ENCODE measurements at places on chromosomes 7 and 10.

GRCh38 chr7:149496642-149497391, 792 bp downstream of the ZNF746 start:
- DNase-seq, result peak; percentile 42

- no peak for DNase-seq
These were observed 135.4 kb downstream of the CXCL12 start for GRCh38 chr10:44249490-44249889.

DNA sequence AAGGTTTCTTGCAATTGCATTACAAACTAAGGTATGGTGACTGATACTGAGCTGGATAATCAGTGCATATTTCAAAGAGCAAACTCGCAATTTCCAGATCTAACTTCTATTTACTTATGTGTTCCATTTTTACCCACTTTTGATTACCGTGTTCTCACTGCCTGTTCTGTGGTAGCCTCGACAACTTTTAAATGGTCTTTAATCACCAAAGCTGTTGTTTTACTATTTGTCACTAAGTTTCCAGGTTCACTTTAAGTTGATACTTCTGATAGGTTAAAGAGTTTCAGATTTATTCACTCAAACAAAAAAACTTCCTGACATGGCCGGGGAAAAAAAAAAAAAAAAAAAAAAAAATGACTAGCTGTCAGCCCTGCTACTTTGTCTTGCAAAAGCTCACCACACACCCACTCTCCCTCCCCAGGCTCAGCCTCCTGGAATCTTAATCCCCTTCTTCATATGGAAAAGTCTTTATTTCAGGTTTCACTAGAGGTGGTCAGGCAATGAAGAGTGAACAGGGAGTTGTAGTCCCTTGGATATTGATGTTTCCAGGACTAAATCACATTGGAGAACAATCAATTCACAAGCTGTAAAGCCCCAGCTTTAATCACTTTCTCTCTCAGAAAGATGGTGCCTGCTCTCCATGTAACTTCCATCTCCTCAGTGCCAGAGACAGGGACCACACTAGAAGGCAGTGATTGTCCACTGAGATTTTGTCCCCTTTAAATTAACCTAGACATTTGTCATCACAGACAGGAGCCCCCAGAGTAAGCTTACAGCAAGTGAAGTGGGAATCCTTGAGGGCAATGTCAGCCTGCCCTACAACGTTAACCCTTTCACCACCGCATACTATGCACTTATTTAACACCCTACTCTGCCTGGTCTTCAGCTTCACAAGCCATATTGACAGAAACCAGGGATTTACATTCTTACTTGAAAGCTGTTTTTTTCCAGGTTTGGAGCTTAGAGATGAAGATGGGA, 749.1 kb upstream of the SORCS1 start:
- DNase-seq, result no peak

- DNase-seq, result no peak
These were observed 2.5 kb downstream of the SH3PXD2A start for GRCh38 chr10:103852856-103853255.

DNA sequence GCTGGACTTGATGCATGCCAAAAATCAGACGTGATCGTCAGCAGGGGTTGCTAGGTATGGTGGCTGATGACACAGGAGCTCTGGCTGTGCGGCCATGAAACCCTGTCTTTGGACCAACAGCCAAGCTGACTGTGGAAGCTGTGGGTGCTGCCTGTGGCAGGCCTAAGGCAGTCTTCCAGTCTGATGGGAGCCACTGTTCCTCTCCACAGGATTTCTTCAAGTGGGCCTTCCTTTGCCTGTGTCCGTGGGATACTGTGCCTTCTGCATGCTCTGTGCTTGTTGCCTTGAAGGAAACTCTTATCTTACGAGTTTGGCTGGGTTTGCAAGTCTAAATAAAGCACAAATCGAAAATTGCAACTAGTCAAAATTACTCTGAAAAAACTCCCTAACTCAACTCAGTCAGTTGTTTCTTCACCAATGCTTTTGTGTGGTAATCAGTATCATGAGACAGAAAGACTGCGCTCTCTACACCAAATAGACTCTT, 101.9 kb upstream of the PDLIM1 start:
- no peak for DNase-seq

Data from hepatic stellate cell (primary cell).